Dermis microvascular lymphatic vessel endothelial cell (primary cell): ENCODE measurements at places on chromosomes 11 and 22. TPM values are rescaled to one million over a fixed set of nuclear protein-coding genes. Genes with fewer than 3 reads are reported as not detected.
A peak's percentile ranks its signal among the peaks of the same experiment; 100 is the strongest.

Gene GP1BB
- 2.7 and 5.3 TPM in 2 replicates for total RNA-seq

Gene CCDC88B
- total RNA-seq: 1.5 and 1.8 TPM in 2 replicates

Gene NUCB2
- 29.8 and 38.8 TPM in 2 replicates for total RNA-seq

Gene TBX1
- 30.4 and 62.8 TPM in 2 replicates for total RNA-seq

Gene NPTXR
- total RNA-seq: 0.13 TPM in 2 replicates

Gene ACRV1
- 0.13 TPM in 1 of 2 replicates, not detected in the other for total RNA-seq

Gene SULT4A1
- total RNA-seq: under 0.01 TPM in 1 of 2 replicates, not detected in the other

Gene DYNC2H1
- 2.7 and 3.3 TPM in 2 replicates for total RNA-seq

Gene TBX10
- not detected in 2 replicates for total RNA-seq

Gene FXYD6
- total RNA-seq: 0.51 and 7.3 TPM in 2 replicates

Gene EP300
- total RNA-seq: 21.2 and 49.6 TPM in 2 replicates

GRCh38 chr11:105673089-105673488 is 63.2 kb downstream of the GRIA4 start:
- DNase-seq: peak; percentile 41

- peak; percentile 44 for DNase-seq
These were observed 47.2 kb upstream of the MPEG1 start for GRCh38 chr11:59259867-59260475.

DNA sequence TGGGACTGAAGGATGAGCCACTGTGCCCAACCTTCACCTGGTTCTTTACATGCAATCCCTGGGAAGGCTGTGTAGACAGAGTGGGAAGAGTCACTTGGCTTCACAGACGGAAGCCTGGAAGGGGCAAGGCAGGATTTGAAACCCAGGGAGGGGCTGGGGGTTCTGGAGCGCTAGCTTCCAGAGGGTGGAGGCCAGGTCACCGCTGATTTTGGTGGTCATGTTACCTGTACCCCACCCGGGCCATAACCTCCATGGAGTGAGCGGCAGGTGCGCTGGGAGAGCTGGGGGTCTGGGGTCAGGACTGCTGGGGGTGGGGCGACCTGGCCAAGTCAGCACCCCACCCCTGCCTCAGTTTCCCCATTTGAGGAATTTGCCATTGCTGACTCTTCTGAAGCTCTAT is 38.3 kb downstream of the PDGFB start:
- DNase-seq: no peak

GRCh38 chr11:89736566-89736965 is 26.5 kb downstream of the TRIM77 start:
- DNase-seq: no peak

DNA sequence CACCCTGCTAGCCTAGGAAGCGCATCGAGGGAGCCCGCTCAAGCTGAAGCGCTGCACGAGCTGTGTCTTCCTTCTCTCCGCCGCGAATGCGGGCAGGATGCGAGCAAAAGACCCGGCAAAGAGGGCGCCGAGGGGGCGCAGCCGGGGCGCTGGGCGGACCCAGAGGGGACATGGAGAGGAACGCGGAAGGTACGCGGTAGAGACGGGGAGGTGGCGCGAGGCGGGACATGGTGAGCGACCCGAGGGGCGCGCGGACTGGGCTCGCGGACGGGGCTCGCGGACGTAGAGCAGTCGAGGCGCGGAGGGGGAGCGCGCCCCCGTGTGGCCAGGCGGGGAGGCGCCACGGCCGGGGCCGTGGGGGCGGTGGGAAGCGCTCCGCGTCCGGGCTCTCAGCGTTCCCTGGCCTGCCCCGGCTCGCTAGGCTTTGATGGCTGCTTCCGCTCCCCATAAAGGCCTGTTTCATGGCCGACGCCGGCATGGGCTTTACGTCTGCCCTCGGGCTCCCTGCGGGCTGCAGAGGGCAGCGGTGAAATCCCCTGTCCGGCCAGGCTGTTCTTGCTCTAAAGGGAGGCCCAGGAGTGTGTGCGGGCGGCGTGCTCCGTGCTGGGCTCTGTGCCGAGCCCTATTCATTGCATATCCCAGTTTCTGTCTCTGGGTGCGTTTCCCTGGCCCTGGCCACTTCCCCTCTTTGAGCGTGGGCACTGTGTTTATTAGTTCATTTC is 31.2 kb upstream of the TRIM29 start:
- peak; percentile 27 for DNase-seq

GRCh38 chr11:4019891-4020290 is 74.7 kb upstream of the RRM1 start:
- no peak for DNase-seq

DNA sequence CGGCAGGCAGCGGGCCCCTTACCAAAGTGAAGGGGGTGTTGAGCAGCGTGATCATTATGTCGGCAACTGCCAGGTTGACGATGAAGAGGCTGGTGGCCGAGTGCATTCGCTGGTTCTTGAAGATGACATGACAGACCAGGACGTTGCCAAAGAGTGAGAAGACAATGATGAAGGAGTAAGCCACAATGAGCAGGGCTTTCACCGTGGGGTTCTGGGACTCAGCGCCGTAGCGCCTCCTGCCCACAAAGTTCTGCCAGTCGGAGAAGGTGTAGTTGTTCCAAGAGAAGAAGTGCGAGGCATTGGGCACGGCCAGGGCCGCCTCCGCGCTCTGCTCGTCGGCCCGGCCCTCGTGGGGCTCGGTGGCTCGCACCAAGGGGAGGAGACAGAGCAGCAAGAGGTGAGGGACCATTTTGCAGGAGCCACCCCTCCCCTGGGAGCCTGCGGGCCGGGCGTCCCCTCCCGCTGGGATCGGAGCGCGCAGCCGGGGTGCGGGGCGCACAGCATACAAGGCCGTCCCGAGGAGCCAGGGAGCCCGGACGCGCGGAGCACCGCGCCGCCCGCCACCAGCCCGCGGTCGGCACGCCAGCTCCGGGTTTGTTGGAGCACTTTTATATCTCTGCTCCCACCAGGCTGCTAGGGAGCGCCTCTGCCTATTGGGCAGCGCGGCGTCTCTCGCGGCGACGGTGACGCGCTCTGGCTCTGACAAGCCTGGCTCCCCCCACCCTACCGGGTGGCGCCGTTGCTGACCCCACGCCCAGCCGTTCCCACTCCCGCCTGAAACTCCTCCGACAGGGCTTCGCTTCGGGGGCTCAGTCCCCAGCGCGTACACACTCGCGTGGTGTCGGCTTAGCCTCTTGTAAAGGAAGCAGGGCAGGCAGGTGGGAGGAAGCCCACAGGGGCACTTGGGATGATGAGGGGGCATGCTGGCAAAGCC is at the start of gene GPR83:
Gene GPR83, minus strand, starts transcription at position 581 of the 934 bp plus-strand sequence. Its CDS starts 172 bp downstream, at position 409.
- peak; percentile 29 for DNase-seq

DNA sequence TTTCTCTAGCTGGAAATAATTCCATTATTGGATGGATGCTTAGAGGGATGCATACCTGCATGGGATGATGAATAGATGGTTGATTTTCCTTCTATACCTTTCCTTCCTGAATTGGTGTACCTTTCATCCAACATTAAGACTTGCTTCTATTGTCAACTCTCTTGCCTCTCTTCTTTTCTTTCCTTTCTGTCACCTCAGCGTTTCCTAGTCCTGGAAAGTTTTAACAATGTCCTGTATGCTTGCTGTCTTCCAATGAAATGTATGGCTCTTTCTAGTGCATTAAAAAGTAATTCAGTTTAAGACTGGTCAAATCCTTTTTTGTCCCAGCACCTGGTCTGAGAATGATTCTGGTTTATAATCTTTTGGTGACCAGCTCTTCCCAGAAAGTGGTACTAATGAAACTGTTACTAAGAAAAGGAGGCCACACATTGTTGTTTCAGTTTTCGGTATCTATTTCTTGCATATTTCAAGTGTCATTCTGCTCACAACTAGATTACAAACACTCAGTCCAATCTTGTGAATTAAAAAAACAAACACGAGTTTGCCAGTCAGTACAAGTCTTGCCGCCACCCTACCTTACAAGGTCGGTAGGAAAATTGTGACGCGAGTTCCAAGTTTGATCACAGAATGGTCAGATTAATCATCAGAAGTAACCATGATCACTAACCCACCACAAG is 8.0 kb downstream of the POU2AF1 start:
- no peak for DNase-seq

DNA sequence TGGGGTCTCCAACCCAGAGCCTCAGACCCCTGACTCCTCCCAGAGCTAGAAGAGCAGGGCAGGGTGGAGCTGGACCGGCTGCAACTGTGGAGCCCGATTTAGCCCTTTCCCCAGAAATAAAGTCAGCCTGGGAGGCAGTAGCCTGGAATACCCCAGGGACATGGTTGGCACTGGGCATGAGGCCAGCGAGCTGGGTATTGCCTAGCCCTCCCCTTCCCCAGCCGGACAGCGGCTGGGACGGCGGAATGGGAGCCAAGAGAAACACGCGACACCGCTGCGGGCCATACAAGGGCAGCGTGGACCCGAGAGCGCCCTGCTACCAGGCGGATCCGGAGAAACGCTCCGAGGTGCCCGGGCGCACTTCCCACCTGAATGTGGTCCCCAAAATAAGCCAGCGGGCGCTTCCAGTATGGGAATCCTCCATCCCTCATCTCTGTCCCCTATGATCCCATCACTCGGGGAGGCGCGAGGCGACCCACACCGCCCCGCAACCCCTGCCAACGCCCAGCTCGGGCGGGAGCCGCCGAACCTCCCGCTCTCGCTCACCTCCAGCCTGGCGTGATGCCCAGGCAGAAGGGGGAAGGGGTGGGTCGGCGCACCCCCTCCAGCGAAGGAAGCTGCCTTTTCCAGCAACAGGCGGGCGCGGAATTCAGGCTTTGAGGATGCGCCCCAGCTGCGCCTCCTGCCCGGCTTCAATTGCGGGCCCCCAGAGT is 758 bp downstream of the MCAM start:
- peak; percentile 61 for DNase-seq

DNA sequence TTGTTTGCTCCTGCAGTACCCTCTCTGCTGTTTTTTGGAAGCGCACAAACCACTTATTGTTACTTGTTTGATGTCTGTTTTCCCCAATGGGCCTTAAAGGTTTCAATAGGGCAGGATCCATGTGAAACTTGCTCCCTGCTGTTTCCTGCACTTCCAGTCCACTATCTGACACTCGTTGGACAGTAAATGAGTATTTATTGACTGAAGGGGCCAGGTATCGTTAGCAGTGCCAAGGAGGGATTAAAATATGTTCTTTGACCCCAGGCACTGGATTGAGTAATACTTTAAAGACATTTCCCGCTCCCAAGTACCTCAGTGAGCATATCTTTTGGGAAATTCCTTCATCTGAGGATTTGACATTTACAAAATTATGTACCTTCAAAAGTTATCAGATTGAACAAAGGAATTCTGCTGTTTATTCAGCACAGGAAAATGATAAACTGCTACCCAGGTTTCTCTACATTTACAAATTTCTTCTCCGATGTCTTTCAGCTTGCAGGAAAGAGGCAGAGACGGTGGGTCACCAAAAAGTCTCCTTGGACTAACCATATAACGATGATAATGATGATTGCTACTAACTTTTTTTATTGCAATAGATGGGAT is 23.3 kb upstream of the OR9Q2 start:
- DNase-seq: no peak

DNA sequence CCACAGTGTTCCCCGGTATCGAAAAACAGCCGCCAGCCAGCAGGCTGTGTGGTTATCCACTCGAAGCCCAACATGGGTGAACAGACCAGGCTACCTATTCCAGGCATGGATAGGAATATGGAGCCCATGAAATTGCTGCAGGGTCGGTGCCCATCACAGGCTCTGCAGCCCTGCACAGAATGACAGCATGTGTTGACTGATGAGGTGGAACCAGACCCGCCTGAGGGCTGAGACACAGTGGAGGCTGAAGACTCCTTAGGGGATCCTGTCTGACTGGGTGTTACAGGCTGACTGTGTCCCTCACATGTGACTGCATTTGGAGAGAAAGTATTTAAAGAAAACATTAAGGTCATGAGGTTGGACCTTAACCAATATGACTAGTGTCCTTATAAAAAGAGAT is 6.2 kb upstream of the YPEL1 start:
- no peak for DNase-seq

DNA sequence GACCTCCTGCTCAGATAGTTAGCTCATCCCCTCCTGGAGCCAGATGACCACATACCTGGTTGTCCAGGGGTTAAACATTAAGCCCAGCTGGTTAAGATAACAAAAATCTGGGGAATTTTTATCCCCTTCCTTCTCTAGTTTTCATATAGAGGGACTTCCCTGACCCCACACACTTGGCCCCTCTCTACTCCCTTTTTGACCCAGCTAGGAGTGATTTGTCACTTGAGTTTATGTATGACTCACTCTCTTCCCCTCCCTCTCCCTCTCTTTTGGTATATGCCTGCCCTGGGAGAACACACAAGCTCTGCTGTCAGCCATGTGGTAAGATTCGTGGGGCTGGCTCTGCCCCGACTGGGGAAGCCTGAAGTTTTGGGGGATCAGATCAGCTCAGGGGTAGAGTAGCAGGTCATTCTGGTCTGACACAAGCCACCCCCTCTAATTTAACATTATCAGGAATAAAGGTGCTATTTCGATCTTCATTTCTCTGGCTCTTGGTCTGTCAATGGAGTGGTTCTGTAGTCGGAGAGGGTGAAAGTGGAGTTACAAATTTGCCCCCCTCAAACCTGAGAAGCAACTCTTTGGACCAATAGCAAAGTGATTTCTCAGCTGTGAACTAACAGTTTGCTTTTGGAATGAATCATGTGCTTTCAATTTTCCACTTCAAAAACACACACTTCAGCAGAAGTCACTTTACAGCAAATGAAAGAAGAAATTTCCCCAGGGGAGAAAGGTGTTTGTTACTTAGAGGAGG is 415.3 kb upstream of the CADM1 start:
- DNase-seq: no peak

GRCh38 chr11:66815646-66816045 is 27.6 kb upstream of the RCE1 start:
- DNase-seq: peak; percentile 44

GRCh38 chr22:42872821-42873220 is 15.7 kb upstream of the ARFGAP3 start:
- no peak for DNase-seq

- no peak for DNase-seq
These were observed 113.1 kb downstream of the RBFOX2 start for GRCh38 chr22:35915477-35916013.

- no peak for DNase-seq
These were observed 1.3 kb upstream of the MLC1 start for GRCh38 chr22:50086526-50086925.

DNA sequence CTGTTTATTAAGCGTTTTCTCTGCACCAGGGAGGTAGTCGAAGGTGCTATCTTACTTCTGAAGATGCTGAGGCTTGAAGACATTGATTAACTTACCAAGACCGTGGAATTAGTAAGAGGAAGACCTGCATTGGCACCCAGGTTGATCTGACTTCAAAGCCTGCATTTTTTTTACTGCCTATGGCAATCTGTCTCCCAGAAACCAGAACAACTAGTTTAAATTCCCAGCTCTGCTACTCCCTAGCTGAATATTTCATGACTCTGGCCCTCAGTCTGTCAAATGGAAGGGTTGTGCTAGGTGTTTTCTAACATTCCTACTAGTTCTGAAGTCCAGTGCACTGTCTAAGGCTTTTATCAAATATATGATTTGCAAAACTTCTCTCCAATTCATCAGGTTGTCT is 52.0 kb upstream of the GRAMD1B start:
- DNase-seq: no peak

DNA sequence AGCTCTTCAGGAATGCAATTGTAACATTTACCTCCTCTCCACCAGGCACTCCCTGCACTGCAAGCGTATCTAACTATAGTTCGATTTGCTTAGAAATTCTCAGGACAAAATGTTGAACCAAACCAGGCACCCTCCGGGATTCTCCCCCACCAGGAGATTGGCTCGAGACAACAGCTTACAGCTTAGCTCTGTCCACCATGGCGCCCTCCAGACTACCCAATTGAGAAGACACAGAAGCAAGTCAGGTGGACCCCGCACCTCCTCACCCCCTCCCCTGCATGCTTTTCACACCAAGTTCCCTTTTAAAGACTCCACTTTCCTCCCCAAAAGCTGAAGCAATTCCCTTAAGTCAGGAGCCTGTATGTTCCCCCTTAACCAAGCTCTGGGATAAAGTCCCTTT is 34.7 kb upstream of the RFPL3 start:
- DNase-seq: no peak

GRCh38 chr11:19844806-19845205 is 132.2 kb downstream of the NAV2 start:
- peak; percentile 68 for DNase-seq

- DNase-seq: no peak
These were observed 387.1 kb downstream of the METTL15 start for GRCh38 chr11:28495333-28495732.
